ENCODE measurements at places on chromosomes 1 and 21.

DNA sequence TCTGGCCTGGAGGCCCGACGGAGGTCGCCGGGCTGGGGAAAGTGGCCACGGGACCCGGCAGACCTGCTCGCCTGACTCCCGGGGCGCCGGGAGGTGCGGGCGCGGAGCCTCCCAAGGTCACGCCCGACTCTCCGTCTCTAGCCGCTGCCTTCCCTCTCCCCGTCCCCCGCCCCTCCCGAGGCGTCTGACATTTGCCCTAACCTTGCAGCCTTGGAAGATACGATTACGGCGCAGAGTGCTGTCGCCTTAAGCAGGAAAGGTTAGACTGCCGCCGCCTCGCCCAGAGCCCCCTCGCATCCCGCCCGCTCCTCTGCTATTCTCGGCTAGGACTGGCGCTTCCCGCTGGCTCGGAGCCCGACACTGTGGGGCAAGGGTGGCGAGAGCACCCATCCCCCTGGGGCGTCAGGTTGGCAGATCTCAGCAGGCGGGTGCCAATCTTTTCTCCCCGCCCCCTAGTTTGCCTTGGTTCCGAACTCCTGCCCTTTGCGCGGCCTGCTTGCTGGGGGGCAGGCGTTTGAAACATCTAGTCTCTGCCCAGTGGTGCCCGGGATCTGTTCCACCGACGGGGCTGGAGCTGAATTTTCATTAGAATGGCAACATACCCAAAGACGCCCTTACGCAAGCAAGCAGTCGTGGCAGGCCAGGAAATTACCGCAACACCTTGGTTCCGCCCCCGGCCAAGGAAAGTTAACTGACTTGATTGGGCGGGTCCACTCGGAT, 835 bp downstream of the PGM1 start:
- no peaks in the 10 kb centered on the region for H3K27me3 ChIP-seq
- H3K4me1 ChIP-seq = peaks cover 4% of the 10 kb centered on the region
- H3K27ac ChIP-seq = peak overlapping the region; percentile 93
- no peaks in the 10 kb centered on the region for H3K36me3 ChIP-seq

DNA sequence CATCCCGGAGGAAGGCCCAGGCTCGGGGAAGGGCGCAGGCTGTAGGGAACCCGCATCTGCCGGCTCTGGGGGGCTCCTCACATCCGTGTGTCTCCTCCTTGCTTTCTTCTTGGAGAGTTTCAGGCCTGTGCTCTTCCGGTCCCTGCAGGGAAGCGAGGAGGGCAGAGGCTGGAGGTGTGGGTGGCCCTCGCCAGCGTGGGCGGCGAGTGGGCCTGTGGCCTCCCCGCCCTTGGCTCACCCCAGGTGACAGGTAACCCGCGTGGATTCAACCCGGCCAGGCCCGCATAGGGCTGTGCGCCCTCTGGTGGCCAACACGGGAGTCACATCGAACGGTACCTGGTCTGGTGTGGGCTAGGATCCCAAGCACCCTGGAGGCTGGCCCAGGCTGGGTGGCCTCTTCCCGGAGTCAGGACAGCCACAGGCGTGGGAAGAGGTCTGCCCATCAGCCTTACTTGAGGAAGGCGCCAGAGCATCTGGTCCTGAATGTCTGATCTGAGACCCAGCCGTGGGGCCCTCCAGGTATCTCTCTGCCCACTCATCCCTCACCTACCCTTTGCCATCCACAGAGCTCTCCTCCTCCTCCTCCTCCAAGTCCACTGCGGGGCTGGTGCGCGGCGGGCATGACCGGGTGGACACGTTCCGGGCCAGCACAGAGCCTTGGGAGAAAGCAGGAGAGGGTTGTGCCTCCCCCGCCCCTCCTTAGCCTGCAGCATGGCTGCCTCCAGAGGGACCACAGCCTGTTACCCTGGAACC, 9.6 kb upstream of the TNFRSF25 start:
- H3K27me3 ChIP-seq = peaks cover 8% of the 10 kb centered on the region
- no peaks in the 10 kb centered on the region for H3K36me3 ChIP-seq
- peaks cover 11% of the 10 kb centered on the region for H3K4me1 ChIP-seq
- no peak overlapping the region for H3K4me3 ChIP-seq
- H3K27ac ChIP-seq = no peak overlapping the region
- DNase-seq = peak; percentile 86

DNA sequence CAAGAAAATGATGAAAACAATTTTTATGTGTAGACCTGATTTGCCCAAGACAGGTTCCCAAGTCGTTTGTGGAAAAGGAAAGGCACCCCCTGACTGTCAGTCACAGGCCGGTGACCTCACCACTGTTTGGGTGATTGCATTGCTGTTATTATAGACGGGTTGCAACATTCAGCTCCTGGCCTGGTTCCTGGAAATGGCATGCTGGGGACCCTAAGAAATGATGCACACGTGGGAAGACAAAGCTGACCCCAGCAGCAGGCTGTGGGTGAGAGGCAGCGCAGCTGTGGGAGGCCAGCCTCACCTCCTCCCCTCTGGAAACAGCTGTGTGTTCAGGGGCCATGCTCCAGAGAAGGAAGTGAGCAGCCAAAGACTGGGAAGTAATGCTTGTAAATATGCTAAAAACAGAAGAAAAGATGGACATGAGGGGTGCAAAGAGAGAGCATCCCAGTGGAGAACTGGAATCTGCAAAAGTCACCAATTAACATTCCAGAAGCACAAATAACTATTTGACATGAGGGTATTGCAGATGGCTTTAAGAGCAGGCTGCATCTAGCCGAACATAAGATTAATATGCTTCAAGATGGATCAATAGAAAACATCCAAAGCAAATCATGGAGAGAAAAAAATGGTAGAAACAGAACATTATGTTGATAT, 23.4 kb upstream of the ABCG1 start:
- DNase-seq = no peak
- H3K4me3 ChIP-seq = no peak overlapping the region
- H3K36me3 ChIP-seq = no peaks in the 10 kb centered on the region
- no peak overlapping the region for H3K27ac ChIP-seq

GRCh38 chr1:39266269-39266668, 61.8 kb downstream of the MACF1 start:
- no peak overlapping the region for H3K4me3 ChIP-seq
- no peak for DNase-seq
- H3K27ac ChIP-seq = no peak overlapping the region
- no peaks in the 10 kb centered on the region for H3K36me3 ChIP-seq

GRCh38 chr1:185674201-185674600, 60.0 kb upstream of the HMCN1 start:
- H3K4me1 ChIP-seq = peaks cover 26% of the 10 kb centered on the region
- no peaks in the 10 kb centered on the region for H3K27me3 ChIP-seq
- peak overlapping the region; percentile 25 for H3K27ac ChIP-seq
- no peak overlapping the region for H3K4me3 ChIP-seq
- no peaks in the 10 kb centered on the region for H3K36me3 ChIP-seq

GRCh38 chr1:22606161-22606560, 30.3 kb upstream of the C1QA start:
- H3K27me3 ChIP-seq = peaks cover 46% of the 10 kb centered on the region
- no peaks in the 10 kb centered on the region for H3K4me1 ChIP-seq
- no peak overlapping the region for H3K27ac ChIP-seq
- H3K36me3 ChIP-seq = no peaks in the 10 kb centered on the region
- no peak overlapping the region for H3K4me3 ChIP-seq
- no peak for DNase-seq

DNA sequence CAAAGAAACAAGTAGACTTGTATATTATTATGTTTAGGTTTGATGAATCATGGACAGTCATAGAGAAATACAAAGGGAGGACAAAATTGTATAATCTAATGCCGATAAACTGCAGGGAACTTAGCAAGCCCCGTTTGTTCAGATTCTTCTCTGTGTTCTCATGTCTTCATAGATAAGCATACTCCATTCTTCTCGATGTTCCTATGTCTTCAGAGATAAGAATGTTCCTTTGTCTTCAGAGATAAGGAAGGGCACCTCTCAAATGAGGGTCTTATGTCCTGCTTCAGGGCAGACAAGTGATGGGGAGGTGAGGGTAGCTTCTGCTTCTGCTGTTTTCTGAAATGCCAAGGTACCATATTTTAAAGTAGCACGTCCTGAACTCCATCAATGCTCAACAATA, 19.7 kb upstream of the TADA1 start:
- DNase-seq = no peak
- H3K4me1 ChIP-seq = no peaks in the 10 kb centered on the region
- no peak overlapping the region for H3K27ac ChIP-seq
- H3K4me3 ChIP-seq = no peak overlapping the region
- peaks cover 3% of the 10 kb centered on the region for H3K27me3 ChIP-seq
- H3K36me3 ChIP-seq = no peaks in the 10 kb centered on the region

DNA sequence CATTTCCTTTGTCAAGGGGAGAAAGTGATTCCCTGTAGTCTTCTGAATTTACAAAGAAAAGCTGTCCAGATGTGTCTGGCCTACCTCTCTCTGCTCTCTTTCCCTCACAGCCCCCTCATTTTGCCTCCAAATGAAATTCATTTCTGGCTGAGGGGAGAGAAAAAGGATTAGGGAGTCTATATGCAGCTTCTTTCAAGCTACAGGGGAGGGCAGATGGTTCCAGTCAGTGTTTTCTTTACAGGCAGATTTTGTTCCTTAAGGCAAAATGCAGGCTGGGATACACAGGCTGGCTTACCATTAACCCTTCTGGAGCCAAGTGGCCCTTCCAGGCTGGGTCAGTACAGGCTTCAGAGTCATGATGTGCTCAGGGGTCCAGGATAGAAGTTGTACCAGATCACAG, 198.1 kb upstream of the USP24 start:
- peaks cover 4% of the 10 kb centered on the region for H3K27me3 ChIP-seq
- no peaks in the 10 kb centered on the region for H3K36me3 ChIP-seq
- DNase-seq = no peak
- no peak overlapping the region for H3K27ac ChIP-seq
- no peaks in the 10 kb centered on the region for H3K4me1 ChIP-seq
- H3K4me3 ChIP-seq = no peak overlapping the region

GRCh38 chr1:202998836-202999750, 8.1 kb upstream of the TMEM183A start:
- no peak overlapping the region for H3K27ac ChIP-seq
- peak; percentile 66 for DNase-seq
- H3K27me3 ChIP-seq = no peaks in the 10 kb centered on the region
- H3K36me3 ChIP-seq = no peaks in the 10 kb centered on the region

GRCh38 chr1:156641761-156642264, at the start of gene BCAN:
Gene BCAN (plus strand): TSS chr1:156642117. CDS start chr1:156646055, 3,938 bp downstream.
- H3K4me1 ChIP-seq = peaks cover 9% of the 10 kb centered on the region
- H3K36me3 ChIP-seq = no peaks in the 10 kb centered on the region
- peaks cover 95% of the 10 kb centered on the region for H3K27me3 ChIP-seq

DNA sequence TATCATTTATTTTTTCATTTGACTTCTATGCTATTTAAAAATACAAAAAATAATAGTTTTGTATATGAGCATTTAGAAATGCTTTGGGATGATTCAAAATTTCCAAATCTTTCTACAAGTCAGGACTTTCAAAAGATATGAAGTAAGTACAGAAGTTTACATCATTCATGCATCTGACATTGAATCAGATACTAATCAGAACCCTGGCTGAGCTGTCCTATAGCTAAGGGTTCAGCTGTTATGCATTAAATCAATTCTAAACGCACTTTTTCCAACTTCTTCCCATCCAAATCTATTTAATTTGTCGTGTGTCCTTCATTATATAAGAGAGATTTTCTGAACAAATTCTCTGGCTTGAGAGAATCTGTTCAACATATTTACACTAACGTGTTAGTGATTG, 779.4 kb downstream of the LTN1 start:
- no peak overlapping the region for H3K4me3 ChIP-seq
- H3K36me3 ChIP-seq = no peaks in the 10 kb centered on the region
- H3K27ac ChIP-seq = no peak overlapping the region
- H3K27me3 ChIP-seq = no peaks in the 10 kb centered on the region
- H3K4me1 ChIP-seq = no peaks in the 10 kb centered on the region

- H3K36me3 ChIP-seq = no peaks in the 10 kb centered on the region
- H3K27ac ChIP-seq = no peak overlapping the region
- H3K4me1 ChIP-seq = no peaks in the 10 kb centered on the region
- no peak overlapping the region for H3K4me3 ChIP-seq
- peaks cover 46% of the 10 kb centered on the region for H3K27me3 ChIP-seq
Observed at GRCh38 chr21:45248893-45249381, 38.8 kb downstream of the POFUT2 start.

GRCh38 chr21:29436143-29436542, 137.4 kb downstream of the BACH1 start:
- H3K4me1 ChIP-seq = peaks cover 13% of the 10 kb centered on the region
- H3K27ac ChIP-seq = peak overlapping the region; percentile 53
- no peaks in the 10 kb centered on the region for H3K36me3 ChIP-seq
- H3K4me3 ChIP-seq = peak overlapping the region; percentile 34

DNA sequence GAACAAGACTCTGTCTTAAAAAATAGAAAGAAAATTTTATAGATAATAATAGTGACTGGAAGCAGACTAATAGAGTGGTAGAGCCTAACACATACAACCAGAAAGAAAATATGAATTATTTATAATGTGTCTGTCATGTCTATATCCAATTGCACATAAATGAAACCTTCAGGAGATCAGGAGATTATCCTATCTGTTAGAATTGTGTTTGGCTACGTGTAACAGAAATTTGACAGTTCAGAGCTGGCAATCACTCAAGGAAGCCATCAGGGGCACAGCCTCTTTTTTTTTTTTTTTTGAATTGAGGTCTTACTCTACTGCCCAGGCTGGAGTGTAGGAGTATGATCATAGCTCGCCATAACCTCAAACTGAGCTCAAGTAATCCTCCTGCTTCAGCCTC, 157.2 kb downstream of the TGFB2 start:
- DNase-seq = no peak
- no peak overlapping the region for H3K4me3 ChIP-seq
- H3K4me1 ChIP-seq = no peaks in the 10 kb centered on the region
- H3K27me3 ChIP-seq = no peaks in the 10 kb centered on the region

DNA sequence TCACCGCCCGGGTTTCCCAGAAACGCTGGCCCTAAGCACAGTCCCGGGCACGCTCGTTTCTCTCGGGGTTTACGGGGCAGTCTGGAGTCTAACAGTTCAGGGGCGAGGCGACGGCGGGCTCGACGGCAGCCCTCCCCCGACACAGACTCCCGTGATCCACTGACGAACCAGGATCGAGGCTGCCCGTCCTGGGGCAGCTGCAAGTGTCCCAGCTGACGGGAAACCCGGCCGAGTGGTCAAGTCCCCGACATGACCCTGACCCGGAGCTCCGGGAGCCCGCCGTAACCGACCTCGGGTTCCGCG, 494 bp downstream of the UBE2J2 start:
- no peak for DNase-seq
- H3K27me3 ChIP-seq = no peaks in the 10 kb centered on the region
- H3K27ac ChIP-seq = no peak overlapping the region
- peaks cover 2% of the 10 kb centered on the region for H3K36me3 ChIP-seq

- no peaks in the 10 kb centered on the region for H3K36me3 ChIP-seq
- H3K4me1 ChIP-seq = peaks cover 11% of the 10 kb centered on the region
- H3K4me3 ChIP-seq = no peak overlapping the region
- no peaks in the 10 kb centered on the region for H3K27me3 ChIP-seq
- DNase-seq = no peak
Observed at GRCh38 chr1:64486193-64486592, 16.3 kb downstream of the CACHD1 start.

DNA sequence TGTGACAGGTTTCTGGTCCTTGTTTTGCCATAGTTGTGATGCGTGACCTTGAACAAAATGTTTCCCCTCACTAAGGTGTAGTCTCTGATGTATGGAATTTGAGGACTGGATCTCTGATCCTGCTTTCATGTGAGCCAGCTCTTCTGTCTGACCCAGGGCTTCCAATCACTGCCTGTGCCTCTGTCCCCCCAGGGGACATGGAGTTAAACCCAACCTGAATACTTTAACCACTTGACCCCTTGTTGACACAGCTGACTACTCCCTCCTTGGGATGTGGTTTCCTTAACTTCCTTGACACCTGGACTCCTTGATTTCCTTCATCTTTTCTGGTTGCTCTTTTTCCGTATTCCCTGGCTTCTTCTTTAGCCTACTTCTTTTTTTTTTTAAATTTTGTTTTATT, 36.0 kb upstream of the SSBP3 start:
- H3K4me1 ChIP-seq = no peaks in the 10 kb centered on the region
- H3K36me3 ChIP-seq = no peaks in the 10 kb centered on the region
- no peak for DNase-seq
- H3K4me3 ChIP-seq = no peak overlapping the region
